ENCODE measurements at places on chromosomes 5 and 9.

DNA sequence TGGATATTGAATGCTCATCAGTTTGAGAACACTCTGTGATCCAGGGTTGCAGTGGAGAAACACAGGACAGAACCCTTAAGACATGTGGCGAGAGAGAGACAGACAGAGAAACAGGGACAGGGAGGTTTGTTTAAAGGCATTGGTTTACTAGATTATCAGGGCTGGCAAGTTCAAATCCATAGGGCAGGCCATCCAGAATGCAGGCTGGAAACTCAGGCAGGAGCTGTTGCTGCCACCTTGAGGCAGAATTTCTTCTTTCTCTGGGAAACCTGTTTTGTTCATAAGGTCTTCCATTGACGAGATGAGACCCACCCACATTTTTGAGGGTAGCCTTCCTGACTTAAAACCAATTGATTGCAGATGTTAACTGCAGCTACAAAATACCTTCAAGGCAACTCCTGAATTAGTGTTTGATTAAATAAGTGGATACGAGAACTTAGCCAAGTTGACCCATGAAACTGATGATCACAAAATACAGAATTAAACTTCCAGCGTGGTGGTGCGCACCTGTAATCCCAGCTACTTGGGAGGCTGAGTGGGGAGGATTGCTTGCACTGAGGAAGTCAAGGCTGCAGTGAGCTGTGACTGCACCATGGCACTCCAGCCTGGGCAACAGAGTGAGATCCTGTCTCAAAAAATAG, 55.9 kb downstream of the NSUN2 start:
- peak; percentile 66 for DNase-seq

- DNase-seq = no peak
Measured at GRCh38 chr5:156774273-156774672, 75.8 kb upstream of the PPP1R2B start.

- no peak for DNase-seq
Measured at GRCh38 chr9:88559661-88560060, 24.7 kb downstream of the NXNL2 start.

- DNase-seq = no peak
Measured at GRCh38 chr5:80916676-80917075, 43.5 kb upstream of the RASGRF2 start.

DNA sequence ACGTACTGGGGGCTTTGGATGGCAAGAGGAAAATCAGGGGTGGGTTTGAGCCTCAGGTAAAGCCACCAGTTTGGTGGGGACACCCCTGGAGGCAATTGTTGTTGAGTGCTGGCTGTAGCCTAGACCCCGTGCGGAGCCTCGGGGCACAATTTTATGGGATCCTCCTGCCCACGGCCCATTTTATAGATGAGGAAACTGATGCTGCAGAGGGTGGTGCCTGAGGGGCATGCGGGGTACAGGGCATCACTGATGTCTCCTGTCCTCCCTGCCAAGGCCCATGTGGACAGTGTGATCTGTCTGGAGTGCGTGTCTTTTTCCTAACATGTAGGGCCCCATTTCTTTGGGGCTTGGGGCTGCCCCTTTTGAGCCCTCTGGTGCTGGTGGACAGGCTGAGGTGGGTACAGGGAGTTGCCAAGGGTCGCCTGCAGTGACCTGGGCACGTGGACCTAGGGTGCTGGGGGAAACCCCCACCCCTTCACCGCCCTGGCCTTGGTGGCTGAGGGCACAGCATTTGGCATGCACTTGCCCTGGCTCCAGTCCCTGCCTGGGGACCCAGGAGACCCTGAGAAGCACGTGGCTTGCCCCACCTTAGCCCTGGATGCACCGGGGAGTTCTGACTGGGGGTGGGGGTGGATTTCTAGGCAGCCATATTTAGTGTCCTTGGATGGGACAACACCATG, 22.1 kb downstream of the WNK2 start:
- no peak for DNase-seq

- DNase-seq = no peak
Measured at GRCh38 chr9:137828527-137829259, 48.9 kb upstream of the CACNA1B start.

GRCh38 chr5:23718564-23718963, 211.2 kb downstream of the PRDM9 start:
- DNase-seq = no peak

DNA sequence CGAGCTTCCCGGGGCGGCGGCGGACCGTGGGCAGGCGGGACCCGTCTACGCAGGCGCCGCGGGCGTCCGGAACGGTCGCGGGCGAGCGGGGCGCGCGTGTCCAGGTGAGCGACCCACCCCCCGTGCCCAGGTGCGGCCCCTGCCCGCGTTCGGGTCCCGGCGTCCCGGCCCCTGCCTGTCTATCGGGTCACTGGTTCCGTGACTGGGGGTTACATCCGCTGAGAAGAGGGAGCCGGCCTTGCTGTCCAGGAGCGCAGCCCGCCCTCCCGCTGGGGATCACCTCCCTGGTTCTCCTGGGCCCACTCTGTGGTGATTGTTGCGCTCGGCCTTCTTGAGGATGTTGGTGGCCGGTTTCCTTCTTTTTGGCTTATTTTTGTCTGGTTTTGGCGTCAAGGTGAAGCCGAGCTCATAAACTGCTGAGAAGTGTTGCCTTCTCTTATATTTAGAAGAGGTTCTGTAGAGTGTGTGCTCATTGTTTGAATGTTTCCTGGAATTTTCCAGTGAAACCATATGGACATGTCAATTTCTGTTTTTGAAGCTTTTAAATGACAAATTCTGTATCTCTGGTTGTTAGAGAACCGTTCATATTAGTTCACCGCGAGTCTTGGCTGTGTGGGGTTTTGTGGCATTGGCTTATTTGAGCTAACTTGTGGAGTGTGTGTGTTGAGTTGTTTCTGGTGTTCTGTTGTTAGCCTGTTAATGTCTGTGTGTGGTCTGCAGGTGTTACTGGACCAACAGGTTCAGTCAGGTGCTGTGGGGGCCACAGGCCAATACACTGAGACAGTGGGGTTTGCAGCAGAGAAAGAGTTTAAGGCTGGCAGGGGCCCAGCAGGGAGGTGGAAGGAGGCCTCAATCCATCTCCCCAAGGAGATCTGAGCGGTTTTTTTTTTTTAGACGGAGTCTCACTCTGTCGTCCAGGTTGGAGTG, 621 bp downstream of the CEP72 start:
- DNase-seq = no peak

DNA sequence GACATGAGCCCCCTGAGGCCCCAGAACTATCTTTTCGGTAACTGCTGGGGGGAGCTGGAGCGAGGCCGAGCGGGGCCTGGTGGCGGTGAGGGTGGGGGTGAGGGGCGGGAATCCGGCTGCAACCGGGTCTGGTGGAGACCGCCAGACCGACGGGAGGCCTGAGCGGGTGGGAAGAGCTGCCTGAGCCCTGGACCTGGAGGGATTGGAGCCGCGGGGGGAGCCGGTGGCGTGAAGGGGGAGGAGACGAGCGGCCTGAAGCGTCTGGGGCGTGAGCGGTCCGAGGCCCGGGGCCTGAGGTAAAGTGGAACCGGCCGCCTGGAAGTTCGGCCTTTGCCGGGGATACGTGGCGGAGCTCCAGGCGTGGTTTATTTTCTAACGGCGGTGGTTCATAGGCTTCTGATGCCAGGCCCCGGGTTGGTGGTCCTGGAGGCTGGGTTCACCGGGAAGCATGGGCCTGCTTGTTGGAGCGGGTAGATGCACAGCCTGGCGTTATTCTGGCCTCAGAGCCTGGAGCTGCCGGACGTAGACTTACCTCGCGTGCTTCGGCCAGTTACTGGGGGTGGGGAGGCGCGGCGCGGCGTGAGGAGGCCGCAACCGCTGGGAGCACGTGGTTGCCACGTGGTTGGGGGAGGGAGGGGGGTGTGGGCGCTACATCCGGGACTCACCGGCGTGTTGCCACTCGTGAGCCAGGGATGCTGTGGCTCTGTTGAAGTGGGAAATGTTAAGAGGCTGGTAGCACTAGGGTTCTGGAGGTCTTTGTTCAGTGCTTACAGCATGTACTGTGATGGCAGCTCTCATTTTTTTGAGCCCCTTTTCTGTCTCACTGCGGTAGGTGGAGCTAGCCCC, 544 bp downstream of the NPM1 start:
- peak; percentile 75 for DNase-seq

- DNase-seq = no peak
Measured at GRCh38 chr9:134396825-134397224, 70.6 kb downstream of the RXRA start.

DNA sequence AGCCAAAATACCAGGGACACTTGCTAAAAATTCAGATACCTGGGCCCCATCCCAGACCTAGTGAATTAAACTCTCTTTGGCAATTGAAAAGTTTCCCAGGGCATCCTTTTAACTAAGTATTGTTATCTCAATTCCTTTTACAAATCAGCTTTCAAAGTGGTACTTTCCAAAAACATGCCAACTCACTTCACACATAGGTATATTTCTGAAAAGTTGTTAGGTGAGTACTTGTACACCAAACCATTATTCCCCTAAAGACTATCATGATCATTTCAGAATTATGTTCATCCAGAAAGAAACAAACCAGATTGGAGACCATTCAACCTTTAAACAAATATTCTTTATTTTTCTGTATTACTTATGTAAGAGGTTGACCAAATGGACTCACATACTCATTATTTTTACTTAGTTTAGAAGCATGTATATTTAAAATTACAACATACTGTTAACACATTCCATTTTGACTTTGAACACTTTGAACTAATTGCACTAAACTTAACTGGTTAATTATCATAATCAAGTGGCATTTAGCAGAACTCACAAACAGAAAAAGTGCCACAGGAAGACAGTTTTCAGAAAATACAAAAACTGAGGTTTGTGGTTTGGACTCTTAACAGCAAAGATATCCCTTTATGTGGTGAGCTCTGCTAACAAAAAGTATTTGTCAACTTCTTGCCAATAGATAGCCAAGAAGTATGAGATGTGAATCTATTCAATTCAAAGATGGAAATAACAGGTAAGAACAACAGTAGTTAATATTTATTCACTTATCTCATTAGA, 40.7 kb downstream of the KIAA0825 start:
- DNase-seq = no peak

DNA sequence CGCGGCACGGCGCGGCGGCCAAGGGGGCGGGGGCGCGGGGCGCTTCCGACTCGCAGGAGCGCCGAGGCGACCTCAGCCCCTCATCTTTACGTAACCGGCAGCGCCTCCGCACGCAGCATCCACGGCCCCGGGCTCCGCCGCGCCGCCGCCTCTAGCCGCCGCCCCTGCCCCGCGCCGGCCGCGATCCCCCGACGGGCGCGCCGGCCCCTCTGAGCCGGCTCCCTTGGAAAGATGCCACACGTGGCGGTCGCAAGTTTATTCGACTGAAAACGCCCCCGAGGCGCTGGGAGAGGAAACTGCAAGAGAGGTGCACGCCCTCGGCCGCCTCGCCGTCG, 1.0 kb downstream of the KLF9 start:
- peak; percentile 47 for DNase-seq

GRCh38 chr5:65213921-65214525, 267.7 kb downstream of the ADAMTS6 start:
- peak; percentile 29 for DNase-seq

GRCh38 chr9:12847561-12847960, 72.7 kb downstream of the LURAP1L start:
- DNase-seq = no peak

DNA sequence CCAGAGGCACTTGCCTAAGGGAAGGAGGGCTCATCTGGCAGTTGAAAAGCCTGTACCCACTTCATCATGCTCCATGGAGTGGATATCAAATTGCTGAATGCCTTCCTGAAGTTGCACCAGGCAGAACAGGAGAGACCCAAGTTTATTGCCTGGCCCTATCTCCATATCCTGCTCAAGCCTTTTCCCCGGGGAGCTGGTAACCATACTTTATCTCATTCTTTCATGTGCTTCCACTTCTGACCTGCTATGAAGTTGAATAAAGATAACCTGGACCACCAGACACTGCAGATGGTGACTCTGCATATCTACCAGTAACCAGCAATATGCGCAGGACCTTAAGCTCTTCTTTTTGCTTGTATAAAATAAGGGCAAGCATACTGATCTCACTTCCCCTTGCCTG, 1397.5 kb upstream of the CDH6 start:
- DNase-seq = peak; percentile 63

DNA sequence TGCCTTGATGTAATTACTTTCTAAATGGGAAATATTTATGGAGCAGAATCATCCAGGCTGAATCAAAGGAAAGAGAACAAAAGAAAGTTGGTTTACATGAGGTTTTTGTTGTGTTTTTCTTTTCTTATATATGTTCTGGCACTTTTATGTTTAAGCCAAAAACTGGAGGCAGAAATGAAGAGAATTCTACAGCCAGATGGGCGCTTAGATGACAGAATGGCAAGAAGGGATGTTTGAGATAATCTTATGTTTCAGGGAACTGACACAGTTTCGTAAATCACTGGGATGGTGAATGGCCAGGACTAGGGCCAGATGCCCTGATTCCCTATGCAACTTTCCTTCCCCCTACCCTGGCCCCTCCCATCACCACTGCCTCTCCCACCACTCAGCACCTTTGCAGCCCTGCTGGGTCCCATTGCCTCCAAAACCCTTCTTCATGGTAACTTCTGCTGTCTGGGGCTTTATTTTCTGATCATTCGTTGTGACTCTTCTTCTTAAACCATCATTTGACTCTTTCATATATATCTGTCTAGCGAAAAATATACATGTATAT, 111.8 kb downstream of the EFNA5 start:
- peak; percentile 43 for DNase-seq

- DNase-seq = no peak
Measured at GRCh38 chr5:119655061-119655460, 25.7 kb downstream of the FAM170A start.

GRCh38 chr5:170470808-170471404, 32.9 kb upstream of the KCNIP1 start:
- DNase-seq = no peak

DNA sequence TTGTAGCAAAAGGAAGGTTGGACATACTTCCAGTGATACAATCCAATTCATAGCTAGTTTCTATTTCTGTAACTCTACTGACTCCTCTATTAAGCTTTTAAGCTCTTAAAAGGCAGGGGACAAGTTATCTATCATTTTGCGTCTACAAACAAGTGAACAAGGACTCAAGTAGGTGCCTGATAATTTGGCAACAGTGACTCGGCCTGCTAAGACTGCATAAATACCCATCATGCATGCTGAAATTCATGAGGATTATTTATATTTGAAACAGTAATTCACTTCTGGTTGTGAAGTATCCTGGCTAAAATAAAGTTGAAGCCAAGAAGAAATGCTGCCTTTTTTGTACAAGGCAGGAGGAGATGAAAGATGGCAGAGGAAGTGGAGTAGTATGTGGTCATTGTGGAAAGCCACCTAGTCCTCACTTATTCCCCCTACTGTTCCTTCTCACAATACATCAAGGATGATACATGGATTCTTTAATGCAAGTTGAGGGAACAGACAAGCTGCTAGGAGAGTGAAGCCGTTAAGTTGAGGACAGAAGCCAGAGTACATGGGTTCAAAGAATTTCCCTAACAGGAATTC, 74.0 kb downstream of the MRPS27 start:
- peak; percentile 70 for DNase-seq

DNA sequence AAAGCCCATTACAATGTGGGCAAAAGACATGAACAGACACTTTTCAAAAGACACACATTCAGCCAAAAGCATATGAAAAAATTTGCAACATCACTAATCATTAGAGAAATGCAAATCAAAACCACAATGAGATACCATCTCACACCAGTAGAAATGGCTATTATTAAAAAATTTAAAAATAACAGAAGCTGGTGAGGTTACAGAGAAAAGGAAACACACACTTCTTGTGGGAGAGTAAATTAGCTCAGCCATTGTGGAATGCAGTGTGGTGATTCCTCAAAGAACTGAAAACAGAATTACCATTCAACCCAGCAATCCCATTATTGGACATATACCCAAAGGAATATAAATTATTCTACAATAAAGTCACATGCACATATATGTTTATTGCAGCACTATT, 585.2 kb upstream of the TUSC1 start:
- DNase-seq = no peak

- DNase-seq = no peak
Measured at GRCh38 chr5:98977723-98978122, 48.9 kb upstream of the CHD1 start.

All from SK-N-DZ (cell line).